CD4-positive, alpha-beta T cell treated with Interleukin-10 for 1 hour (primary cell): ENCODE measurements at places on chromosomes 7 and 10.

- DNase-seq = no peak
Observed at GRCh38 chr7:97858221-97858620, 14.0 kb downstream of the ASNS start.

- no peak for DNase-seq
Observed at GRCh38 chr7:29356631-29357030, 162.1 kb downstream of the CHN2 start.

- no peak for DNase-seq
Observed at GRCh38 chr7:92415225-92415624, 32.1 kb upstream of the GATAD1 start.

GRCh38 chr7:116159711-116160110, 50.6 kb upstream of the TES start:
- DNase-seq = no peak

DNA sequence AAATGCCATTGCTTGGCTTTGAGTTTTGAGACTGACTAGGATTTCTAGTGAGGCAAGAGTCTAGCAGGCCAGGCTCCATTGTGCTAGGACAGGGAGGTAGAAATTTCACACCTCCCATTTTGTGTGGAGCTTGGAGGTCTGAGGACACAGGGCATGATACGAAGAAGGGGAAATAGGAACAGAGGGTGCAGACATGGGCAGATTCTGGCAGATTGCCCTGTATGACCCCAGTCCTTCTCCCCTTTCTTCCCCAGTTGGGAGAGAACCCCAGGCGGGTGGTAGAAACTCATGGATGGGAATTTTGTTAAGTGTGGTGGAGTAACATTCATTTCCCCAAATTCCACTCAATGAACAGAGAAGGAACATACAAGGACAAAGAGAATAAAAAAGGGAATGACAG, 54.4 kb downstream of the RAMP3 start:
- no peak for DNase-seq
